ENCODE measurements at places on chromosomes 4 and X.

DNA sequence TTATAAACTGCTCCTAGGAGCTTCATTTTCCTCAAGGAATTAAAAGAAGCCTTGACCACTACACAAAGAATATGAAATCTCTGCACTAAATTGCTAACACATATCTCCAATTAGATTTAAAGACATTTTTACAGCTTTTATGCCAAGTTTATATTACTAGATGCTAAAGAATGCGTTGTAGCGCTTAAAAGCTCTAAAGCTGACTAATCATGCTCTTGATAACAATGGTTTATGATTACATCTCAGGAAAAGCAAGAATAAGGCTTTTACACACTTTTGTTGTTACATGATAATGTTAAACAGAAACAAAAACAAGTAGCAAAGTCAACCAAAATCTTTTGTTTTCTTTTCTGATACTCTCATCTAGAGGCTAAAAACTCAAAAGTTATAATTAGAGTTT is 44.7 kb downstream of the SLC10A7 start:
- DNase-seq, result no peak

GRCh38 chrX:56498756-56499155 is 64.7 kb upstream of the UBQLN2 start:
- no peak for DNase-seq

DNA sequence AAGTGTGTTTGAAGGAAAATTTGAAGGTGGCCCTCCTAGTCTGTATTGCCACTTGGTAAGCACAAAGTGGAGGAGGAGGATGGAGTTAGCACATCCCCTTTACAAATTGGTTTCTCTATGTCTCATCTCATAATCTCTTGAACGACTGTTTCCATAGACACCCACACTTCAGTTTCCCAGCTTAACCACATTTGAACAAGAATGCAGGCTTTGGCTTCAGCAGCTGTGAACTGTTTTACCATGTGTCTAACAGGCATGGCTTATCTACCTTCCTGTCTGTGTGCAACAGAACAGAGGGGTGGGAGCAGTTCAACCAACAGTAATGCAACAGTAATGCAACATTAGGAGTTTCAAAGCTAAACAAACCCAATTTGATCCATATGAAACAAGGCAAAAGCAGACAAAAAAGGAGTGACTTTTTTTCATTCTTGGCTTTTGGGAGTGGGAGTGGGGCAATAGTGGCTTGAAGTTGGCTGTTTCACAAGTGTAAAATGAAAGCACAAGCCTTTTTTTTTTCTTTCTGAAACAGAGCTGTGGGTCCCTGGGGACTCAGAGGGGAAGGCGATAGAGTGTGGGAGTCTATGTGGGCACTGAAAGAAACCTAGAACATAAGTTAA is 108.0 kb downstream of the ITM2A start:
- peak; percentile 5 for DNase-seq

DNA sequence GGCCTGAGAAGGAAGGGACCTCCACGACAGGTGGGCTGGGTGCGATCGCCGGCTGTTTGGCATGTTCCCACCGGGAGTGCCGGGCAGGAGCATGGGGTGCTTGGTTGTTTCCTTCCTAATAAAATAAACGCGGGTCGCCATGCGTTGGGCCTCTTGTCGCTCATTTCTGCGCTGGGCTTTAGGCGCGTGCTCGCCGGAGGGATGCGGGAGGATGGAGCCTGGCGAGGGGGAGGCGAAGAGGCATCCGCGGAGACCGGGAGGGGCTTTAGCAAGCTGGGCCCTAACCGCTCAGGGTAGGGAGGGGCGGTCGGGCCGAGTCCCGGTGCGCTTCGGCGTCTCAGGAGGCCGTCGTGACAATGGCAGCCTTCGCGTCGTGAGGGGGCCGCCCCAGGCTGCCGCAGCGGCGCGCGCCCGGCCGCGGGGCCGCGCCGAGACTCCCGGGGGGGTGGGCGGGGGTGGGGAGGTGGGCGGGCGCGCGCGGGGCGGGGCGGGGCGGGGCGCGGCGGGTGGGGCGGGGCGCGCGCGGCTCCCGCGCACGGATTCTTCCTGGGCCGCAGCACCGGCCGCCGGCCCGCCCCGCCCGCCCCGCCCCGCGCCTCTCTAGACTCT is 476 bp upstream of the GDI1 start:
- DNase-seq, result no peak

- no peak for DNase-seq
Observed at GRCh38 chr4:125849869-125850268, 535.1 kb downstream of the FAT4 start.

DNA sequence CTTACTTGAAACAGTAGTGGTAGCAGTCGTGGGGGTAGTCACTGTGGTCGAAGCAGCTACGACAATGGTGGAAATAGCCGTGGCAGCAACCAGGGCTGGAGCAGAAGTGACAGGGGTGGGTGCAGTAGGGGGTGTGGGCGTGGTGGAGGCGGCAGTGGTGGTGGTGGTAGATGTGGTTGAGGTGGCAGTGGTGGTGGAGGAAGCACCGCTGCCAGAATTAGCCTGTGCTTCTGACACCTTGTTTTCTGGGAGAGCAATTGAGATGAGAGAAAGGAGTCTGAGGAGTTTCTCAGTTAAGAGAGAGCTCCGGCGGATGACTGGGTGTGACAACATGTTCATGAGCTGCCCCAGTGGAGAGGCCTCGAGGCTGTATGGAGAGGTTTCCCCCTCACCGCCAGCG is 113.5 kb upstream of the HSD17B10 start:
- DNase-seq, result no peak

GRCh38 chr4:137748616-137749015 is 216.3 kb upstream of the PCDH18 start:
- no peak for DNase-seq

DNA sequence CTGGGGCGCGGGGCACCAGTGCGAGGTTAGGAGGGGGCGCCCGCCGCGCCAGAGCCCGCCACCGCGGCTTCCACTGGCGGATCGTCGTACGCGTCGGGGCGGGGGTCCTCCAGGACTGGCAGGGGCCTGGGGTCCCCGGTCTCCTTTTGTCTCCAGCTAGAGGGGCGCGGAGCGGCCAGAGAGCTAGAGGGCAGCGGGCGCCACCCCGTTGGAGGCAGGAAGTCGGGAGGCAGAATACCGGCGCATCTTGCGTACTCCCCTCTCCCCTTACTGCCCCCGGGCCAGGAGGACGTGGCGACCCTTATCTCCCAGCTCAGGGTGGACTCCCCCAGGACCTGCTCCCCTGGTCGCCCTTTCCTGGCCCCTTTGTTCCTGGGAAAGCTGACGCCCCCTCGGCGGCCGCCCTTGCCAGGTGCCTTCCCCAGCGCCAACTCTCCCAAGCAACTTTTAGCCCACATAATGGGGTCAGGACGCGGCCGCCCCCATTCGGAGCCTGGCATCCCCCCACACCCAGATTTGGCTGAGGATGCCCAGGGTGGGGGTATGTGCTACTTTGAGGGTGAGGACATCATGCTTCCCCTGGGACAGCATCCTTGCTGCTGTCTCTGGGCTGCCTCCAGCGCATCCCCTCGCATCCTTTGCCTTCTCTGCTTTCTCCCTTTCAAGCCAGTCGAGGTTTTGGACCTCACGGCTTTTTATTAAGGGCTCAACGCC is 933 bp downstream of the CNKSR2 start:
- DNase-seq, result no peak

DNA sequence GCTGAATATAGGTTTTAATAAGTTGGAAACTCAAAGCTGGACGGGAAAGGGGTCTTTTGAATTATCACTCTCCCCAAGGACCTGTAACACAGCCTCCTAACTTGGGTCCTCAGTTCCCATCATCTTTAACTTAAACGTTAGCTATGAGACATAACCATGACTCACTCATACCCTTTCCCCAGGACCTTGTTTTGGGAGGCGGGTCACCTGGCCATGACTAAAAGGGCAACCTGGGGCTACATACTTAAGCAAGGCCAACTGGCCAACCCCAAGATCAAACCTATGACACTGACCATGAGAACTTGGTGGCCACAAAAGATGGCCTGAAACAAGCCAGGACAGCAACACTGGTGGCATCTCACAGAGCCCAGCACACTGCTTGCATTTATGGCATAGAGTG is 89.0 kb downstream of the SH3KBP1 start:
- DNase-seq, result no peak

DNA sequence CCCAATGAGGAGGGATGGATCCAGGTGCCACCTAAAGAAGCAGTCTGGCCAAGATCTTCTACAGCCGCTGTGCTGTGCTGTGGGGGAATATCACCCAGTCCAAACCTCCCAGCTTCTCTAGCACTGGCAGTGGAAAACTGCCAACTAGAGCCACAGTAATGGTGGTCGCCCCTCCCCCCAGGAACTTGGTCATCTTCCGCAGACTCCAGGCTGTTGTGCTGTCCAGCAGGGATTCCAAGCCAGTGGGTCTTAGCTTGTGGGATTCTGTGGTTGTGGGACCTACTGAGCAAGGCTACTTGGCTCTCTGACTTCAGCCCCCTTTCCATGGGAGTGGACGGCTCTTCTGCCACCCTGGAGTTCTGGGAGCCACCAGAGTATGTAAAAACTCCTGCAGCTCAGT is 18.2 kb downstream of the GPRASP1 start:
- no peak for DNase-seq

DNA sequence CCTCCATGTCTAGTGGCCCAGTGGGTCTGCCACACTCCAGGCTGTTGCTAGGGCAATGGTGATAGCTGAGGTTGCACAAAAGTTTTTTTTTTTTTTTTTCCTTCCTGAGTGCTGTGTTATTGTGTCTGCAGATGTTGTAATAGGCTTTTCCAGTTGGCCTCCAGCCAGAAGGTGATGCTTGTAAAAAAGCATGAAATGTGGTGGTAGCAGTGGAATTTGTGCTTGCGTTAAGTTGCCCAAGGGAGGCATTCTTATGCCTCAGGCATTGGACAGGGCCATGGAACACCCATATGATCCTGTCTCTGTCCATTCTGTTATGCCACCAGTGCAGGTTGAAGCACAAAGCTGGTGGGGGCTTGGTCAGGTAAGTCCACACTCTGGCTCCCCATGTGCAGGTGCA is 660.5 kb upstream of the SPANXN1 start:
- no peak for DNase-seq

GRCh38 chr4:130545171-130545570 is 1449.2 kb downstream of the C4orf33 start:
- DNase-seq, result no peak

DNA sequence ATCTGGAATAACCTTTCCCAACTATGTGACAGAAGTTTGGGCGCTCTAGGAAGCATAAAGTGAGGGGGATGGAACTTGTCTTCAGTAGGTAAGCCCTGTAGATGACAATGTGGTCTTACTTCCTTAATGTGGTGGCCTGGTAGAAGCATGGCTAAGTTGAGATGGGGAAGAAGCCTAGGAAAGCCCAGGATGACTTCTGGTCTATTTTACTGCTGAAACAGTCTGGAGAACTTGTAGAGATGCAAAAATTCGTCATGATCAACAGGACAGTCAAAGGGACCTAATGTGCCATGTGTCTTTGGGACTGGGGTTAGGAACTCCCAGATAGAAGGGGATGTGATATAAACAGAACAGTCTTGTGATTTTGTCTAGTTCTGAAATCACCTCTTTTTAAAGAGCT is 40.8 kb downstream of the CCNG2 start:
- DNase-seq, result no peak

DNA sequence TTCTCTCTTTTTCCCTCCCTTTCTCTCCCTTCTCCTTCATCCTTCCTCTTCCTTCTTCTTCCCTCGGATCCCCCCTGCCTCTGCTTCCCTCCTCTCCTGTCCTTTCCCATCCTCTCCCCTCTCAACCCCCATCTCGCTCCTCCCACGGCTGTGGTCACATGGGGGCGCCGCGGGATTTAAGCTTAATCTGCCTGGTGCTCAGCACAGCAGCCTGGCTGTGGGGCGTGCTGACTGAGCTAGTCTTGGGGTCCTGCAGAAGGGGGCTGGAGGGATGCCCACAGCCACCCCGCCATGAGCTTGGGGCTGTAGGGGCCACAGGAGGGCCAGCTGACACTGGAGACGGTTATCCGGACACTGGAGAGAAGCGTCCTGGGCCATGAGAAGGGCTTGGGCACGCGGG is 10.7 kb downstream of the SMIM10L2A start:
- no peak for DNase-seq

GRCh38 chr4:51831133-51831532 is 11.8 kb upstream of the DCUN1D4 start:
- DNase-seq, result peak; percentile 42

DNA sequence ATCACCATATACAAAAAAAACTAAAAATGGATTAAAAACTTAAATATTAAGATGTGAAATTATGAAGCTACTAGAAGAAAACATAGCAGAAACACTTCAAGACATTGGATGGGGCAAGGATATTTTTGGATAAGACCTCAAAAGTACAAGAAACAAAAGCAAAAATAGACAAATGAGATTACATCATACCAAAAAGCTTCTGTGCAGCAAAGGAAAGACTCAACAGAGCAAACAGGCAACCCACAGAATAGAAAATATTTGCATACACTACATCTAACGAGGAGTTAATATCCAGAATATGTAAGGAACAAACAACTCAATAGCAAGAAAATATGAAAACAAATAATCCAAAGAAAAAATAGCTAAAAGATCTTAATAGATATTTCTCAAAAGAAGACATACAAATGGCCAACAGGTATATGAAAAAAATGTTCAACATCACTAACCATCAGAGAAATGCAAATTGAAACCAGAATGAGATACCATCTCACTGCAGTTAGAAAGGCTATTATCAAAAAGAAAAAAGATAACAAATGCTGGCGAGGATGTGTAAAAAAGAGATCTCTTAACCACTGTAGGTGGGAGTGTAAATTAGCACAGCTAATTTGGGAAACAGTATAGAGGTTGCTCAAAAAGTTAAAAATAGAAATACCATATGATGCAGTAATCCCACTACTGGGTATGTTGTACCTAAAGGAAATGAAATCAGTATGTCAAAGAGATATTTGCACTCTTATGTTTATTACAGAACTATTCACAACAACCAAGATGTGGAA is 17.8 kb upstream of the LRCH2 start:
- DNase-seq, result no peak

DNA sequence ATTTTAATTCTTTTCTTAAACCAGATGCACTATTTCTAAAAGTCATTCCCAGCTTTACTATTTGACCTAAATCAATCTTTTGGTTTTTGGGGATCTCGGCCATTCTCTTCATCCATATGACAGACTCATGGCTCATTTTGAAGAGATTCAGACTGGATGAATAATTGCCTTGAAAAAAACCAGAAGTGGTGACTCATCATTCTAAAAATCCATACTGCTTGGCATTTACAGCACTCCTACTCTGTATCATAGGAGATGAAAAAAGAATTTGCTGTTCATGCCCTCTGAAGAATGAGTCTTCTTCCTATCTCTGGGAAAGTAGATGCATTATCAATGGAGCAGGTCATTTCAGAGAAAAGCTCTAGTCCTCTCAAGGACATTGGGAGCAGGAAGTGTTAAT is 220.5 kb upstream of the RPS6KA3 start:
- no peak for DNase-seq

DNA sequence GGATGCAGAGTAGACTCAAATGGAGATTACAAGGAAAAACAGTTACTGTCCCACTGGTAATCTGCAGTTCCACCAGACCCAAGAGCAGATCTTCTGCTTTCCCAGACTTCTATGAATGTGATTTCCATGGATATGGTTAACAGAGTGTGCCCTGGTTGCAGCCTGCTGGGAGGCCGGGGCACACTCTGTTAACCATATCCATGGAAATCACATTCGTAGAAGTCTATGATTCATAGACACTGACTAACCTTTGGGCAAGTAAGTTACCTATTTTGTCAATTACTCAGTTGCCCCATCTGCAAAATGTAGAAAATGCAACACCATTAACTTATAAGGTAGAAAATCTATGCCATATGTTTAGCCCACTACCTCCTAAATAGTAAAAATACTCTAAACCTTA is 443.1 kb upstream of the PITX2 start:
- DNase-seq, result no peak

- no peak for DNase-seq
Observed at GRCh38 chr4:172018358-172018757, 205.2 kb downstream of the GALNTL6 start.

Measured in stimulated activated CD8-positive, alpha-beta memory T cell treated with anti-CD3 and anti-CD28 coated beads, Interleukin-4, amount 100 ng/mL, for 1 hour (primary cell).